Pancreas (tissue), 10 donors: ENCODE measurements at places on chromosomes 11 and 22. TPM values are rescaled to one million over a fixed set of nuclear protein-coding genes. Genes with fewer than 3 reads are reported as not detected.

DNA sequence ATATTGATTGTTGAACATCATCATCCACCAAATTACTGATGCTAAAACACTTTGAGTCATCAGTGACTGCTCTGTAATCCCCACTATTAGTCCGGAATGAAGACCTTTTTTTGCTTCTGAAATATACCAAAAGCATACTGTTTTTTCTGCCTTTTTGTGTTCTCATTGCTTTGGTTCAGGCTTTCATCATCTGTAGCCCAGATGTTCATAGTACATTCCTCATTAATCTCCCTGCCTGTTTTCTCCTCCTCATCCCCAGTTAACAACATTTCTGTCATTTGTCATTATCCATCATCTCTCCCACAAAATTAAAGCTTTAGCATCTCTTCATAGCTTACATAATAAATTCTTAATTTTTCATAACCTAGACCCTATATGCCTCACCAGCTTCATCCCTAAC is 9.2 kb downstream of the CEP57 start:
- no peak for DNase-seq

DNA sequence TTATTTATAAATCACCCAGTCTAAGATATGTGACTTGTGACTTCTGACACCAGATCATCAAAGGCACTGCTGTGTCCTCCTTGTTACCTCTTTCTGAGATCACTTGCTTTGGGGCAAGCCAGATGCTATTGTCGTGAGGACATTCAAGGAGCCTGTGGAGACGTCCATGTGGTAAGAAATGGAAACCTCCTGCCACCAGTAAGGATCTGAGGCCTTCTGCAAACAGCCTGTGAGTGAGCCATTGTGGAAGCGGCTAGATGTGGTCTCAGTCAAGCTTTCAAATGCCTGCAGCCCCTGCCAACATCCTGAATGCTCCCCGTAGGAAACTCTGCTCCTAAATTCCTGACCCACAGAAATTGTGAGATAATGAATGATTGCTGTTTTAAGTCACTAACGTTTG is 11.7 kb upstream of the RDX start:
- no peak for DNase-seq

DNA sequence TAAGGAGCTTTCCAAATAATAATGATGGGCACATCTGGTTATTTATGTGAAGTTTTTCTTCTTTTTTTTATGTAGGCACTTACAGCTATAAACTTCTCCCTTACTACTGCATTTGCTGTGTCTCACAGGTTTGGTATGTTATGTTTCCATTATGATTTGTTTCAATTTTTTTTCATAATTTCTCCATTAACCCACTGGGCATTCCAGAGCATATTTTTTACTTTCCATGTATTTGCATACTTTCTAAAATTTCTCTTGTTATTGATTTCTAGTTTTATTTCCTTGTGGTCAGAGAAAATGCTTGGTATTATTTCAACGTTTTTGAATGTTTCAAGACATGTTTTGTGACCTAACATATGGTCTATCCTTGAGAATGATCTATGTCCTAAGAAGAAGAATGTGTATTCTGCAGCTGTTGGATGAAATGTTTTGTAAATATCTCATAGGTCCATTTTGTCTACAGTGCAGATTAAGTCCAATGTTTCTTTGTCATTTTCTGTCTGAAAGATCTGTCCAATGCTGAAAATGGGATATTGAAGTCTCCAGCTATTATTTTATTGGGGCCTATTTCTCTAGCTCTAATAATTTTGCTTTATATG is 362.1 kb downstream of the DDX10 start:
- no peak for DNase-seq

The RHOD gene
- 14.9 TPM for total RNA-seq

- DNase-seq, result no peak
Measured at GRCh38 chr11:130911306-130911705, 5.0 kb downstream of the SNX19 start.

- DNase-seq, result no peak
Measured at GRCh38 chr22:19713650-19714311, 522 bp upstream of the SEPTIN5 start.

The YAP1 gene
- 16.7 TPM for total RNA-seq

The LGR4 gene
- 63.1 TPM for total RNA-seq

GRCh38 chr11:72267956-72268617 is 24.1 kb upstream of the PHOX2A start:
- DNase-seq, result no peak

DNA sequence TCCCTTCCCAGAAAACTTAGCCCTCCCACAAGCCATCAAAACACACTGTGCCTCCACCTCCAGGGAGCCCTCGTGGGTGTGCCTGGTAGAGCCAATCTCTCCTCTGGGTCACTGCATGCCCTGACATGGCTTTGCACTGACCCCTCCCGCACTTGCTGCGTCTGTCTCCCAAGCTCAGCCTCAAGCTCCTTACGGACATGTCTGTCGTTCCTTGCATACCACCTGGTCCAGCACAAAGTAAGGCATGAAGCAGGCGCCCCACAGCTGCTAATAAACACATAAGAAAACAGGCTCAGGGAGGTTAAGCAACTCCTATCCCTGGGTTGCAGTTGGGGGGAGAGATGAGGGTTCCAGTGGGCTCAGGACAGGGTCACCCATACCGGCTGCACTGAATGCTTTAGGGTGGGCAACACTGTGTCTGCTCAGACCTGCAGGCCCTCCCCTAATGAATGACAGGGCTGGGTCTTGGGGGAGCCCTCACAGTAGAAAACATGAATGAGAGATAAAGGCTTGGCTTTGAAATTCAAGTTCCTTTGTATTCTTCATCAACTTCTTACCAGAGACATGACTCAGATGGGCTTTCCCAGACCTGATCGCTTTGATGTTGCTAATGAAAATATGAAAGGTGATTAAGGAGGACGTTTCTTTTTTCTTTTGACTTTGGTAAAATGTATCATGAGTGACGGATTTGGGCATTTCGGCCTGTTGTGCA is 38.0 kb downstream of the PHF21B start:
- no peak for DNase-seq

The BAD gene
- 23.8 TPM for total RNA-seq

The DNAJB13 gene
- total RNA-seq, result 1.8 TPM

The CYTH4 gene
- total RNA-seq, result 1.3 TPM

The OR5D16 gene
- total RNA-seq, result not detected

The FREY1 gene
- 0.40 TPM for total RNA-seq

DNA sequence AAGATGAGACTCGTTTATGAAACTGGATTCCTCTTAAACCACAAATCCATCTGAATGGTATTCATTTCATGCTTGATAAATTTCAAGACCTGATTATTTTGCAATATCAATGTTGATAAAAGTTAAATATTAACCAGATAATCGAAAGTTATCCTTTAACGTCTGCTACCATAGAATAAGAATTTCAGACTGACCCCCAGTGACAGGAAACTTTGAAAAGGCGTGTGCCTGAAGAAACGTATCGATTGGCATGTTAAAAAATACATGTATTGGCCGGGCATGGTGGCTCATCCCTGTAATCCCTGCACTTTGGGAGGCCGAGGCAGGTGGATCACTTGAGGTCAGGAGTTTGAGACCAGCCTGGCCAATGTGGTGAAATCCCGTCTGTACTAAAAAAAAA is 13.9 kb downstream of the SCGB1A1 start:
- DNase-seq, result no peak

DNA sequence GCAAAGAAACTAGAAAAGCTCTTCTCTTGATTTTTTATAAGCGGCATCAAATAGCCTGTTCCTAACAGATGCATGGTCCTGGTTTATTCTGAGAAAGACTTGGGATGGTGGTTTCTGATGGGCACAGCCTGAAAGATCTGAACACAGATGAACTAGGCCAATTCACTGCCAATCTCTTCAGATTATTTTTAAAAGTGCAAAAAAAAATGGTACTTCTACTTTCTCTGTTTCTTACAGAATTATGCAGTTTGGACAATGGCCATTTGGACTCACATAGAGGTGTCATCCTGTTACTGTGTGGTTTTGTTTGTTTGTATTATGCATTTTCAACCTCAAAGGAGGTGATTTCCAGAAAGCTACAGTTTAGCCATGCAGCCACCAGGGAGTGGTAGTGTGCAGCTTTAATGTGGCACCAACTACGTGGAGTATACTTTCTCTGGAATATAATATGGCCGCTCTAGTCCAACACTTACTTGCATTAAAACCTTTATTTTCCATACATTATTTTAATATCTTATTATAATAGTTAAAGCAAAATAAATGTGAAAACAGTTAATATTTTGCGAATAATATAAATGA is 469.8 kb upstream of the KIRREL3 start:
- no peak for DNase-seq

DNA sequence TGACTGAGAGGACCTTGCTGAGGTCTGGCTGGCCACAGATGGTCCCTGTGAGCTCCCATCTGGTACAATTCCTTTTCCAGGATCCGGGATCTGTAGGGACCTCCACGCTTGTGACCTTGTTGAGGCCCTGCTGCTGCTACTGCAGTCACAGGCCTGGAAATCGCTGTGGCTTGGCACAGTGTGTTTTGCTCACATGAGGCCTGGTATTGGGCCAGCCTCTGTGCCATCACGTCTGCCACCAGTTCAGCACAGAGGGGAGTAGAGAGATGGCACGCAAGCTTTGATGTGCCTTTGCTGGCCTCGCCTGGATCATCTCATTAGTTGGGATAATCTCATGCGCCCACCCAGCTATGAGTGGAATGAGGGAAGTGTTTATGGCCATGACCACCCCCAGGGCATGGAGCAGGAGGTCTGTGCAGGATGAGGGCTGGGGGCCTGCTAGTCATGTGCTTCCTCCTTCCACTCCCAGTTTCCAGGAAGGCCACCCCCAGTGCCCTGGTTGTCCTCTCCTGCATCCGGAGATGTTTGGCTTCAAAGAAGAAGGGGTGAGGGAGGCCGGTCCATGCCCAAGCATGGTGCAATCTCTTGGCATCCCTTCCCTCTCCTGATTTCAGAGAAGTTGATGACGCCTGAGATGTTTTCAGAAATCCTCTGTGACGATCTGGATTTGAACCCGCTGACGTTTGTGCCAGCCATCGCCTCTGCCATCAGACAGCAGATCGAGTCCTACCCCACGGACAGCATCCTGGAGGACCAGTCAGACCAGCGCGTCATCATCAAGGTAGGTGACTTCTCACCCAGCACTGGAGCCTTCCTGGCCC is 22.4 kb downstream of the DERL3 start:
- no peak for DNase-seq

The CDHR5 gene
- total RNA-seq, result 0.61 TPM

DNA sequence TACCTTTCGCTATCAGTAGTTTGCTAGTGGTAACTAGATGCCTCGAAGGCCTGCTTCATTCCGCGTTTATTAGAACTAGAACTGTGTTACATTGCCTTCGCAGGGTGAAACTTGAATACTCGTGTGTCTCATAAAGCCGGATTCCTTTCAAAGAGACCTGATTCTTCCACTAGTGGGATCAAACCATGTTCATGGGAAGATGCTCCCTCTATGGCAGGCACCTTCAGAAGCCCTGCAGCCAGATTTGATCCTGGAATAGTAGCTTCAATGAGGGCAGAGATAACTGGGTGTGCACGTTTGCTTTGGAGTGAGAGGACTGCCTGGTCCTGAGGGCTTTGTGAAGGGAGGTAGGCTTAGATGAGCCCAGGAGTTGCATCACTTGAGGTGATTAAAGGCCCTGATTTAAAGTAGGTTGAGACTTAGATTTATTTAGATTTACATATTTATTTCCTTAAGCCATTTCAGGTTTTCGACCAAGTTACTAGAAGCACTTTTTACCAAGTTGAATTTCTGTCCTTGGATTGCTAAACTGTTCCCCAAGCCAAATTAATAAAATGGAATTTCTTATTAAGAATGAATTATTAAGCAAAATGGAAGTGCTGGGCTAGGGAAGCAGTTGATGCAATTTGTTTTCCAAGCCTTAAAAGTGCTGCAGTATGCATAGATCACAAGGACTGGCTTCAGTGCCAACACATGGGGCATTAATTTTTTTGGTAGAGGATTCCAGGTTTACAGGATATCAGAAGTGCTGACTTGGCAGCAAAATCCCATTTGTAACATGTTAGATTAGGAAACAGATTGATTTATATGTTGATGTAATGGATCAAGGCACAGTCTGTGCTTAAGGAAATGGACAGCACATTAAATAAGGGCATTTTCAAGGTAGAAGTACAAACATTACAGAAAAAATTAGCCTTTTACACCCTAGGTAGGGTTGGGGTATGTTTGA is 32.9 kb downstream of the APLP2 start:
- DNase-seq, result no peak

The BRSK2 gene
- total RNA-seq, result 77.6 TPM

DNA sequence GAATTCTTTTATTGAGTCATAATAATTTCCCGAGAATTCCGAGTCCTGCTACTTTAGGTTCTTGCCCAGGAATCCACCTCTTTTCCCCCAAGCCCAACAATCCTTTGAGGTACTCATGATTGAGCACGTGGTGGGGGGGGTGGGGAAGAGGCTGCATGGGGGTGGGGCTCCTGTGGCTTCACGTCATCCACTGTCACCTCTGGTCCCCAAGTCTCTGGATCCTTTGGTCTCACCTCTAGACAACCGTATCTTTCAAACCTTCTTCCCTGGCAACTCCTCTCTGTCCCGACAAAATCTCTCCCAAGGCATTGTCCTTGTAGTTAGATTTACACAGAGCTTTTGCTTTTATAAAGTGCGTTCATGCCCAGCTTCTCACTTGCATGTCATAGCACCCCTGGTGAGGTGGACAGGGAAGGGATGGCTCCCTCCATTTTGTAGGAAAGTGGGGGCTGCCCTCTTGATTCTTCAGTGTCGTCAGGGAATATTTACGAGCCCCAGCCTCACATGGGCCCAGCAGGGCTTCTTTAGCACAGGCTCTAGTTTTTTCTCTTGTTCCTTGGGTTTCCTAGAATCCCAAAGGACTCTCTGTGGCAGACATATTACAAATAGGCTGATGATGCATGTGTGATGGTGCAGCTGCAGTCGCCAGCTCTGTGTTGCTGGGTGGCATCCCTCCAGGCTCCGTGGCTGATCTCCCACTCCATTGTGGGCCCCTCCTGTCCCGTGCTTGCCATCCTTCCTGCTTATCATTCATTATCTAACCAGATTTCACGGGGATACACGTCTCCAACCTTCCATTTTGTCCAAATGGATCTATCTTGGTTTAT is 8.4 kb downstream of the UCP3 start:
- no peak for DNase-seq

GRCh38 chr11:130827451-130828377 is 88.6 kb downstream of the SNX19 start:
- DNase-seq, result peak; percentile 35

GRCh38 chr11:16750417-16750816 is 12.0 kb downstream of the C11orf58 start:
- DNase-seq, result no peak

DNA sequence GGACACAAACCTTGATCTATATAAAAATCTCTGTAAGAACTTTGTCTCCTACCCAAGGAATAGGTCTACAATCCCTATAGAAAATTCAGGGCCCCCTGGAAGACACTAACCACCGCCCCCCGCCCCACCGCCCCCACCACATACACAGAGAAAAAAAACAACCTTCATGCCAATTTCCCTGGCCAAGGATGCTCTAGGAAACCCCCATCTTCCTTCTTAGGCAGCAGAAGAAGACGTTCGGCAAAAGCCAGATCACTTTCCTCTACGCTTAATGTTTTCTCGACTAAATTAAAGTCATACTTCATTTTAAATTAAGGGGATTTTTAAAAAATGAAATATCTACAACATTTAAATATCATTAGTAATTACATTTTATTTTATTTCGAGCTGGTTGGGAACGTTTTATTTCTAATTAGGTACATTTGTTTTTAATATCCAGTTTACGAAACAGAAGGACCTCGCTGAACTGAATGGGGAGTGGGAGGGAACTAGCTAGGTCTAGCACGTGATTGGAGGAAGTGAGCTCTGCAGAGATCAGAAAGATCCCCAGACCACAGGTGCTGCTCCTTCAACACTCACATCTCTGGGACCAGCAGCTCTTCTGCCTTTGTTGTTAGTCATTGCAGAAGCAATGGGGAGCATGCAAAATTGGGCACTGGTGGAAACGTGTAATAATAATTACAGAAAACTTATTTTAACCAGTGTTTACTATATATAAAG is 472.3 kb downstream of the MN1 start:
- no peak for DNase-seq
